Brain pericyte (primary cell): ENCODE measurements at places on chromosomes 6 and 20.

DNA sequence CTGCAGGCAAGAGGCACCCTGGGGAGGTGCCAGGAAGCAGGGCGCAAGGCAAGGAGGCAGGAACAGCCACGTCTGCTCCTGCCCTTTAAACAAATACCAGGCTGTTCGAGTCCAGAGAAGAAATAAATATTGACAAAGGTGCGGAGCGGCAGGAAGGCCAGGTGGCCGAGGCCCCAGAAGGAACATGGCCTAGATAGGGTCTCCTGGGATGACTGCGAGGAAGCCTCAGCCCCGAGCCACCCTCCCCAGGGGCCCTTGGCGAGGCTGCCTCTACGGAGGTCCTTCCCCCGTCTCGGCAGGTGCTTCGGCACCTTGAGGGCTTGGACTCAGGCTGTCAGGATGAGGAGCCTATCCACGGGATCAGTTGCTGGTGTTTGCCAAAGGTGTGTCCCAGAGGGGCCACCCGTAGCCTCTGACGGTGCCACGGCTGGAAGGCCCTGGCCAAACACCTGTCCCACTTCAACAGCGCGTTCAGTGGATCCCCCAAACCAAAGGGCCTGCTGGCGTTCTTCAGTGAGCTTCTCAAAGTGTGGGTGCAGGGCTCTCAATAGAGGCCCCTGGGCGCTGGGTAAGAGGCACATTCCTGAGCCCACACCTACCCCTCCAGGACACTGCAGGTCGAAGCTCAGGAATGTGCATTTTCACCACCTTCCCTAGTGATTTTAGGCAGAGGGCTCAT lies 39.8 kb downstream of the SNX5 start:
- DNase-seq: no peak

DNA sequence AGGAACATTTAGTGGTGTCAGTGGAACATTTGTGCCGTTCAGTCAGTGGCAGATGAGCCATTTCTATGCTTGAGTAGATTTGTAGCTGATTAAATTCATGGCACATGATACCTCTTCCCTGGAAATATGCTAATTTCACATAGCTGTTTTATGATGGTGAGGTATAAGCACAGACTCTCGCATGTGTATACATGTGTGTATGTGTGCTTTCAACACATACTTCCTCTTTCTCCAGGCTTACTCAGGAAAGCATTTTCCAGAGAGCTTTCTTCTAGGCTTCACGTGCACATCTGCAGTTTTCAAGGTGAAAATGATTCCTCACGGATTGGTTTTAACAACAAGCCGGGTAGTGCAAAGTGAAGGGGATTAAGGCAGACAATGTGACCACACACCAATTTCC lies 396.5 kb downstream of the HDGFL1 start:
- DNase-seq: no peak

- peak; percentile 10 for DNase-seq
These were observed 80.4 kb downstream of the RWDD2A start for GRCh38 chr6:83273596-83273995.

- DNase-seq: no peak
These were observed 35.4 kb downstream of the ZNF133 start for GRCh38 chr20:18323705-18324104.

DNA sequence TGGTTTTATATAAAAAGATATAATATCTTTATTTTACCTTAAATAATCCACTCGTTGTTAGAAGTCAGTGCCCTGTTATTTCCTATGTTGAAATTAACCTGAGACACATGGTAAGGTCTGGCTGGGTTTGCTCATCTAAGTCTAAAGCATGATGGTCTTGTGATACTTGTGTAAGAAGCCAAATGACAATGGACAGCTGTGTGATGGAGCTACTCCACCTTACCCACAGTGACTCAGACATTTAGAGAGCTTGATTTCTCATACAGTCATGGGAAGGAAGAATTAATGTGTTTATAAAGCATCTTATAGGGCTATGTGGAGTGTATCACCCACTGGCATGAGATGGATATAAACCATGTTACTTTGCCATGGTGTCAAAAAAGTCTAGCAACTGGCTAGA lies 11.7 kb downstream of the CTCFL start:
- no peak for DNase-seq

DNA sequence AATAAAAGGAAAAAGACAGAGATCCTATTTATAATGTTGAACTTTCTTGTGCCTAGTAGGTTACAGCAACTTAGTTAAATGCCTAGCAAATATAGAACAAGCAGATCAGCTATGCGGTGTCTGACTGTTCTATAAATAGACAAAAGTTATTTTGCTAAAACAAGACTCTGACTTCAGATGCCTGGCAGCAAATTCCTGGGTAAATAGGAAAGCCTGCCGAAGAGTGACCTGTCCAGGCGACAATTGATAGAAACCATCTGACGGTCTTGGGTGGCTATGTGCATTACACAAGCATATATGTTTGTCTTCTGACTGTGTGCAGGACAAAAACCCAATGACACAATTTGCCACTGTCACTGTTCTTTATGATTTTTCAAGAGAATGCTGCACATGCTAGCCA lies 38.0 kb upstream of the PDE10A start:
- no peak for DNase-seq

- no peak for DNase-seq
These were observed 731 bp downstream of the TUBB2B start for GRCh38 chr6:3226481-3227362.

DNA sequence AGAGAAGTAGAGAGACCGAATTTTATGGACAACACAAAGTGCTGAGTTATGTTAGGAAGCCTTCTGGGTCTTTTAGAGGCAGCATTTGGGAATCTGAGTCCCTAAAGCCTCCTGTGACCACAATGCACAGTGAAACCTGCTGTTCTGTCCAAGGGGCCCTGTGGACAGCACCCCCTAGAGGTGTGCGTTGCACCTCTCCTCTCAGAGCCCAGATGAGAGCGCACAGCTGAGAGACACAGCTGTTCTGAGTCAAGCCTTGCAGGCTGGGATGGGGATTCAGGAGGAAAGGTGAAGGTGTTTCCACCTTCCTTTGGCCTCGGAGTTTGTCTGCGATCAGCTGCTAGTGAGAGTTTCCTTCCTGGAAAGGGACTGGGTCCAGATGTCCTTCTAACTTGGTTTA lies 13.0 kb downstream of the PCK1 start:
- DNase-seq: no peak

- DNase-seq: no peak
These were observed 105.3 kb downstream of the EYA2 start for GRCh38 chr20:46999801-47000465.

GRCh38 chr20:58331961-58332551 lies 22.5 kb downstream of the RAB22A start:
- DNase-seq: no peak

- DNase-seq: no peak
These were observed 6.3 kb upstream of the TGM3 start for GRCh38 chr20:2289475-2289874.

GRCh38 chr6:48714250-48714649 lies 603.3 kb upstream of the PTCHD4 start:
- DNase-seq: no peak

DNA sequence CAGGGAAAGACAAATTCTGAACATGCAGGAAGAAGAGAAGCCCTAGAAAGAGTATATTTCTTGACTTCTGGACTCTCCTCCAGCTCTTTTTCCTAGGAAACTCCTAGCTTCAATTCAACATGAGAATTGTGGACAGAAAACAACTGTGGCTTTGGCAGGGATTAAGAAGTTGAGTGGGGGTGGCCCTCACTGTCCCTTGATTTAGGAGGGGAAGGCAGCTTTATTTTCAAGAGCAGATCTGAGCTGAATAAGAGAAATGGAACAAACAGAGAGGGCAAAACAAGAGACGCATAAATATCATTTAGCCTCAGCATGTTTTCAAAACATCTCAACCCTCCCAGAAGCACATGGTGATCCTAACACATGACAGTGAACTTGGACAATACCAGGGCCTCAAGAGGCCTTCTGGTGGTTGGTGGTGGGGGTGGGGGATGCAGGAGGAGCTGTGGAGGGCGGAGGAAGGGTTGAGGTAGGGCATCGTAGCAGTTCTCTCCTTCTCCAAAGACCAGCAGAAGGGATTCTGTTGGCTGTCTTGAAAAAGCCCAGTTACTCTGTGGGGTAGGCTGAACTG lies 21.1 kb upstream of the TAGAP start:
- no peak for DNase-seq

DNA sequence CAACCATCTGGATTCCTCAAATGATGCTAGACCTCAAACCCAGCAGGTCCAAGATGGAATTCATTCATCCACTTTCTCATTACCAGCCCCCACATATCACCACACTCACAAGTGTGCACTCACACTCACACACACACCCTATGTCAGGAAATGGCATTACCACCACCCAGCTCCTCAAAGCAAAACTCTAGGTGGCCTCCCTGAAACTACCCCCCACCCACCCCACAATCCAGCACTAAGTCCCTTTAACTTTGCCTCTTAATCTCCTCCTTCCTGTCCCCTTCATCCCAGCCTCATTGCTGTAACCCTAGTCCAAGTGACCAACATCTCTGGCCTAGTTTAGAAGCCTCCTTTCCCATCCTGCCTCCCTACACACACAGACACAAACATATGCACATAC lies 109.4 kb downstream of the TNFAIP3 start:
- no peak for DNase-seq

- DNase-seq: no peak
These were observed 91.0 kb upstream of the ESR1 start for GRCh38 chr6:151716526-151716932.

GRCh38 chr20:2303673-2304072 lies 7.9 kb downstream of the TGM3 start:
- DNase-seq: no peak

GRCh38 chr6:99980741-99981140 lies 13.3 kb downstream of the MCHR2 start:
- no peak for DNase-seq

DNA sequence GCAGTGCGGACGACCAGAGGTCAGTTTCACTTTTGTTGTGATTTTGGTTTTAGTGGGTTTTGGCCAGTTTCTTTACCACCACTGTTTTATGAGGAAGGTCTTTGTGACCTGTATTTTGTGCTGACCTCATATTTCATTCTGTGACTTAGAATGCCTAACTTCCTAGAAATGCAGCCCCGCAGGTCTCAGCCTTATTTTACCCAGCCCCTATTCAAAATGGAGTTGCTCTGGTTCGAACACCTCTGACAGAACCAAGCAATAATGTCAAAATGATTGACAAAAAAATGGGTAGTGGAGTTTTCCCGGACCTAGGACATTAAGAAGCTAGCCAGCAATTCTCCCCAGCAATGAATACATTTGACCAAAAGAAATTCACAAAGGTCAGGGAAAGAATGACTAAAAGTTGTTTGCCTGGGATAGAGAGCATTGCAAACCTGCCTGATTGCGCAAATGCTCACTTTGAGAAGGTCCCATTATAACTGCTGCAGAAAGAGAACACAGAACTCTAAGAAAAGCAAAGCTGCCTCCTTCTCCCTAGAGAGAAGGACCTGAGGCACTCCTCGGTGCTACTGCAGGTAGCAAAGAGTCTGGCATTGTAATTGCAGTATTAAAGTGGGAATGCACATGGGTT lies 288.8 kb downstream of the ADGB start:
- no peak for DNase-seq

GRCh38 chr6:112799889-112800288 lies 452.8 kb downstream of the RFPL4B start:
- DNase-seq: no peak

DNA sequence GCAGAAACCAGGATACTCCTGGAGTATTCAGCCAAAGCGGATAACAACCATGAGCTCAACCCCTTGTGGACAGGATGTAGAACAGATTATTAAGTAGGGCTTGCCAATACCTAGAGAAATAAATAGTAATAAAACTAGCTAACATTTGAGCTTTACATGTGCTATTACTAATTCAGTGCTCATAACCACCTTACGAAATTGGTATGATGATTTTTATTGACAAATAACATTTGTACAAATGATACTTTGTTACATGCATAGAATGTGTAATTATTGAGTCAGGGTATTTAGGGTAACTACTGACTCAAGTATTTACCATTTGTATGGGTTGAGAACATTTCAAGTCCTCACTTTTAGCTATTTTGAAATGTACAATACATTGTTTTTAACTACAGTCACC lies 287.9 kb downstream of the CDC5L start:
- no peak for DNase-seq

DNA sequence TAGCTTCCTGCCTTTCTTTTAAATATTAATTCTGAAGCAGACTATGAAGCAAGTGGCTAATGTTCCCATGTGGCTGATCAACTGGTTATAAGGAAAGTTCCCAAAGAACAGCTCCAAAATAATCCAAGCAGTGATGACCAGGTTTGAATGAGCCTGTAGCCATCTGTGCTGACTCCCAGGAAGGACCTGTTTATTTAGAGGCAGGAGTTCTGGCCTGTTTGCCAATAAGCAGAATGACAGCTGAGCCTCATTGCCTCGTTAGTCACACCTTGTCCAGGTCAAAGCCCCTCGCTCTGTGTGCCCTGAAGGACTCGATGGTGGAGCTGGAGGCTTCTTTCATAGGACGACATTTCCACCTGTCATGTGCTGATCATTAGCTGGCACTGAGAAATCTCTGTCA lies 97.4 kb downstream of the TMEM170B start:
- no peak for DNase-seq

GRCh38 chr6:150352321-150353296 lies 16.2 kb upstream of the IYD start:
- DNase-seq: no peak

DNA sequence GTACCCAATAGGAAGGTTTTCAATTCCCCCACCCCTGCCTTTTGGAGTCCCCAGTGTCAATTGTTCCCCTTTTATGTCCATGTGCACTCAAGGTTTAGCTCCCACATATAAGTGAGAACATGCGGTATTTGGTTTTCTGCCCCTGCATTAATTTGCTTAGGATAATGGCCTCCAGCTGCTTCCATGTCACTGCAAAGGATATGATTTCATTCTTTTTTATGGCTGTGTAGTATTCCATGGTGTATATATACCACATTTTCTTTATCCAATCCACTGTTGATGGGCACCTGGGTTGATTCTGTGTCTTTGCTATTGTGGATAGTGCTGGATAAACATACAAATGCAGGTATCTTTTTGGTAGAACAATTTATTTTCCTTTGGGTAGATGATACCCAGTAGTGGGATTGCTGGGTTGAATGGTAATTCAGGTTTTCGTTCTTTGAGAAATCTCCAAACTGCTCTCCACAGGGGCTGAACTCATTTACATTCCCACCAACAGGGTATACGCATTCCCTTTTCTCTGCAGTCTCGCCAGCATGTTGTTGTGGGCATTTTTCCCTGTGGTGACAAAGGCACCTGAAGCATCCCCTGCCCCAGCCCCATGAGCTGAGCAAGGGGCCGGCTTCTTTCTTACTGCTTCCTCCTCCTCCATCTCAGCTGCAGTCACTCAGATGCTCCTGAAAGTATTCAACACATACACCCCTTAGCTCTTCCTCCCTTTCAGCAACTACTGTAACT lies 66.7 kb downstream of the ELOVL2 start:
- no peak for DNase-seq
